ENCODE measurements at places on chromosomes 3 and 15.

GRCh38 chr3:129984125-129984524 is 9.6 kb downstream of the TRH start:
- no peak for DNase-seq

DNA sequence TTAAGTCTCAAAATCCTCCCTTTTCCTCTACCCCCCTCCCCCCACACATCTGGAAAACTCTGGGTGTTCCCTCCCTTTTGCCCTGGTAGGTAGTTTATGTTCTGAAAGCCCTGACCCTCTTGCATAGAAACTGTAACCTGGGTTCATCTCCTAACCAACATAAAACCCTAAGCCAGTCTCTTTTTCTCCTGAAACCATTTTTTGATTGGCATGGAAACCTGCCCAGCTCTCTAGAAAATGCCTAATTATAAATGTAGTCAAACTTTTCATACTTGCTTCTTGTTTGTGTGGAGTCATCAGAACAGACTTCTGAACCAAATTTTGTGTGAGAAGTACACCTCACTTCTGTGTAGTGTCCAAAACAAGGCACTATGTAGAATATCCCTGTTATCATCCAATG is 1264.4 kb downstream of the SI start:
- DNase-seq = no peak

- DNase-seq = no peak
Measured at GRCh38 chr15:67192185-67192820, 62.2 kb downstream of the AAGAB start.

DNA sequence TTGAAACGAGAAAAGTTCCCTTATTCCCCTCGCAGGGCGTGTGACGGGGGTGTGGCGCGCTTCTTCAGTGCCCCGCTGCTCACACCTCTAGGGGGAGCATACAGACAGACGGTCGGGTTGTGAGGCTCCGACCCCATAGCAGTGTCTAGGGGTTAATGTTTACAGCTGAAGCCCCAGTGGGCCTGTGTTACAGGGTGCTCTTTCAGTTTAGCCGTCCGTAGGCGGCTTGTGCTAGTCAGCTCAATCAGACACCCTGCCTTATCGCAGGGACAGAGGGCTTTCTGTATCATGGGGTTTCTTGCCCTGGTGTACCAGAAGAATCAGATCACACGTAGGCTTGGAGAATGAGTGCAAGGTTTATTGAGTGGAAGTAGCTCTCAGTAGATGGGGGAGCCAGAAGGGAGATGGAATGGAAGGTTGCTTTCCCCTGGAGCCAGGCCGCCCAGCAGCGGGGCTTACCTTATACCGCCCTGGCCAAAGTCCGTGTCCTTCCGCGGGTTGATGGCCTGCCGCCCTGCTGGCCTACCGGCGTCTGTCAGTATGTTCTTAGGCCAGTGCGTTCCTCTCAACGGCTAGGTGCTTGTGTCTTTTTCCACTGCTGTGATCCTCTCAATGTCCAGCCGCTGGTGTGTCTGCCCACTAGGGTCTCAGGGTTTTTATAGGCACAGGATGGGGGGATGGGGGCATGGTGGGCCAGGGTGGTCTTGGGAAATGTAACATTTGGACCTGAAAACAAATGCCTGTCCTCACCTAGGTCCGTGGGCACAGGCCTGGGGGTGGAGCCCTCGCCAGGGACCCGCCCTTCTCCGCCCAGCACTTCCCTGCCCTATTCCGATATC is 32.2 kb upstream of the ACP3 start:
- peak; percentile 25 for DNase-seq
